HS-27A (cell line): ENCODE measurements at places on chromosomes 16 and 17.

DNA sequence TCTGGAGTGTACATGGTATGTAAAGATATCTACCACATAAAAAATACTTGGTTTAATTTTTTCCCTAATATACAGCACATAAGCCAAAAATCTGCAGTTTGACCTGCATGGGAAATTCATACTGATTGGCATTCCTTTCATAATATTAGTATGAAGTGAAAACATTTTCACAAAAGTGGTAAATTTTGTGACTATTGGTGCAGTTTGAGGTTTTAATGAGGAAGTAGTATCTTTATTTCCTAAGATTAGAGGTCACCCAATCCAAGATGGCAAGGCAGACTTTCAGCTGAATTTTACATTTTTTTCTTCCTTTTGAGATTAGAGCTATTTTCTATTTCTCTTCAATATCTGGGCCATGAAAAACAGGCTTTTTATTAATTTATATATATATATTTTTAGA is 21.2 kb downstream of the METTL9 start:
- DNase-seq: no peak

- DNase-seq: no peak
These were observed 42.1 kb downstream of the SLC6A2 start for GRCh38 chr16:55697867-55698266.

DNA sequence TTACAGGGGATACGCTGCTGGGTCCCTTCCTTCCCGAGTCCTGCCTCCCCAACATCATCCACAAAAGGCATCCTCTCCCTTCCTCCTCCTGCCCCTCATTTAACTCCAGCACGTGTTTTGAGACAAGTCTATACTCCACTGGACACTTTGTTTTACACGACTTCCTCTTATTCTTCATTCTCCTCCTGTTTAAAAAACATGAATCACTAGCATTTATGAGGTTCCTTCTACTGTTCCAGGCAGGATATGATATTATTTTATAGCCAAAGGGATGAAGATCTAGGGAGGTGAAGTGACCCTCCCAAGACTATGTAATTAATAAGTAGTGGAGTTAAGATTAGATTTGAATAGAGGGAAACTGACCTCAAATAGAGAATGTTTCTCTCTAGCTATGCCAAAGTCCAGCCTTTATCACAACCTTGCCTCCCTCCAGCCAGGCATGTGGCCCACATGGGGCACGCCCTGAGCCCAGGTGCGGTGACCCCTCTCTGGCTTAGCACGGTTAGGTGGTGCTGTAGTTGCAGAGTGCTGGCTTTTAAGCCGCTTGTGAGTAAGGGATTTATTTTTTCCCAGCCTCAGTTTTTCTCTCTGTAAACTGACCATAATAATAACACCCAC is 1.3 kb upstream of the HSD17B2 start:
- no peak for DNase-seq

DNA sequence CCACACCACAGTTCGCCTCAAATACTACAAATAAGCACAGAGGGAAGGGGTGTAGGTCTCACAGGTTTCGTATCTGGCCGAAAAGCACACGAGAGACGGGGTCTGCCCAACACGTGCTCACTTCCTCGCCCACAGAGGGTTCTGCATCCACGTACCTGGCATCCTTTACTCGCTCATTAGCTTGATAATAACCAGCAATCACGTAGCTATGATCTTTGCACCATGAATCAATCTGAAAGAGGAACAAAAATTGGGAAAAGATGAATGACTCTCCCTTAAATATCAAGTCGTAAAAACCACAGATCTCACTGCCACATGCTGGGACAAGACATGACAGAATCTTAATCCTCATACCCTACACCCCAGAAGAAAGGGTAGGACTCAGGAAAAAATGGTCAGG is 10.5 kb downstream of the EMC8 start:
- no peak for DNase-seq

GRCh38 chr17:48505788-48506187 is 25.0 kb downstream of the HOXB1 start:
- no peak for DNase-seq

GRCh38 chr16:77918809-77919707 is 103.3 kb upstream of the CLEC3A start:
- no peak for DNase-seq

- DNase-seq: no peak
These were observed 15.0 kb downstream of the ZNF213 start for GRCh38 chr16:3149630-3150345.

DNA sequence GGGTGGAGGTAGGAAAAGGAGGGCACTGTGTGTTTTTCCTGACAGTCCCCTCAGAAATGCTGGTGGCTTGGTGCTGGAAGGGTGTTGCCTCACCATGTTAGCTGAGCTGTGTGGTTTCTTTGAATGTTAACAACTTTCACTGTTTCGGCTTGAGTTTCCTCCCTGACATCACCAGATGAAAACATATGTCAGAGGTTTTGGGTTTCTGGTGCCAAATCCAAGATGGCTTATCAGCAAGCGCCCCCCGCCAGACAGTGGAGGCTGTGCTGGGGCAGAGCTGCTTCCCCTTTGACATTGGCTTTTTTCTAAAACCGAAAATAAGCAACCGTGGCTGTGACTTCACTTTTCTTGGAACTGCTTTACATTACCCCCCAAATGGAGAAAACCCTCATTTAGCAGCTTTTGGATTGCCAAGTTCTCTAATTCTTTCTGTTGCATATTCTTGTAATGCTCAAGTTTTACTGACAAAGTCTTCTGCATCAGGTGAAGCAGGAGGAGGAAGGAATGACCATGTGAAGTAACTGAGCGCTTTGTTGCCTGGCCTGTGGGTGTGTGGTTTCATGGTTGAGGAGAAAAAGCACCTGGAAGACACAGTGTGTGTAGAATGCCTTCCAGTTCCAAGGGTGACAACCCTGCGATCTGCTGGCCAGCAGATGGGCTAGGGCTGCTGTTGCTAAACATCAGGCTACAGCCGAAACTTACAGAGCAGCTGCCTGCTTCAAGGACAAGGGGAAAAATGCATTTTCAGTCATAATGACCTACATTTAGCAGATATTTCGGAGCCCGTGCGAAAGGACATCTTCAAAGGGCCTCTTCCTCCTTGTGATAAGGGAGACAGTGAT is 9.7 kb downstream of the RMI2 start:
- DNase-seq: no peak

- no peak for DNase-seq
These were observed 742 bp upstream of the SLC16A13 start for GRCh38 chr17:7034955-7035590.

- DNase-seq: no peak
These were observed 465 bp upstream of the PRSS22 start for GRCh38 chr16:2858245-2859025.

GRCh38 chr17:1986783-1987451 is 38.2 kb downstream of the RTN4RL1 start:
- no peak for DNase-seq

DNA sequence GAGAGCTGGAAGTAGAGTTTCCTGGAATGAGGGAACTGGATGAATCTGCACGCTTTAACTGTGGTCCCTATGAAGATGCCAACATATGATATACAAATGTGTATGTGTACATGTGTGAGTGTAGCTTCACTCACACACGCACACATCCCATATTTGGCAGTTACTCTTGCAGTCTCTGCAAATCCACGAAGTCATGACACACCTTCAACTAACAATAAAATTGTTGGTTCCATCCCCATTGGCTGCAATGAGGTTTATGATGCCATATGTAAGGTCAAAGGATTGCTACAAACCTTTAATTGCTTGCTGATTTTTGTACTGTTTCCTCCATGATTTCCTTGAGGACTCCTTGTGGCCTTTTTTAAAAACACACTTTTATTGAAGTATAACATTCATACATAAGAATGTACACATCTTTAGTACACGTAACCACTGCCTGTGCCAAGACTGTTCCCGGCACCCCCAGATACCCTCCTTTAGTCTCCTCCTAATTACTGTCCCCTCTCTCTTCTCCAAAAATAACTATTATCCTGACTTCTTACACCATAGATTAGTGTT is 22.0 kb downstream of the MYO1D start:
- no peak for DNase-seq

GRCh38 chr16:88790312-88791211 is 5.5 kb upstream of the PIEZO1 start:
- DNase-seq: no peak

DNA sequence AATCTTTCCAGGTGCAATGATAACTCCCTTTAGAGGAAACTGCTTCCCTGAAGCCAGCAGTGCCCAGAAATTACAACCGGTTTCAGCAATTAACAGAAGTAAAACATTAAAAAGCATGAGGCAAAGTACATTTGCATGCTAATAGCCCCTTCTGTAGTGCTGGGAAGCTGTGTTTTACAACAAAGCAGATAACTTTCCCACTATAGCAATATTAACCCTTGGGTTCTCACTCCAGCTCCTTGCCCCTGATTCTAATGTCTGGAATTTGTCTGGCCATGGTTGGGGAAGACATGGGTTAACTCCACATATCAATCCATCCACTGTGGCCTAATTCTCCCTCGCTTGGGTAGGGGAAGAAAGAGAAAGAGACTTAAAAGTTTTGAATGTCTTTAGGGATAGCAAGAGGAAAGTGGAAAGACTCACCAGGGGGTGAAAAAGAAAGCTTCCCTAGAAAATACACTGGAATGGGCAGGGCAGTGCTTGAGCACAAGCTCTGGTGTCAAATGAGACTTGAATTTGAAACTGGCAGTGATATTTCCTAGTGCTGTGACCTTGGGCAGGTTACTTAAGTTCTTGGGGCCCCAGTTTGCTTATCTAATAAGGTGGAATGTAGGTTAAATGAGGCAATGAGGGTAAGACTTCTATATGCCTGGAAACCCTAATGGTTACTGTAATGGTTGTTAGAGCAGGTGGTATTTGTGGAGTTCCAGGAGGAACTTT is 102.0 kb downstream of the SOX9 start:
- DNase-seq: no peak

- DNase-seq: no peak
These were observed at the start of gene TMED6 for GRCh38 chr16:69351309-69352027. Gene TMED6, minus strand, starts transcription at chr16:69351786. Its CDS starts 33 bp downstream, at chr16:69351753.
